ENCODE measurements at places on chromosomes 3 and 15.

DNA sequence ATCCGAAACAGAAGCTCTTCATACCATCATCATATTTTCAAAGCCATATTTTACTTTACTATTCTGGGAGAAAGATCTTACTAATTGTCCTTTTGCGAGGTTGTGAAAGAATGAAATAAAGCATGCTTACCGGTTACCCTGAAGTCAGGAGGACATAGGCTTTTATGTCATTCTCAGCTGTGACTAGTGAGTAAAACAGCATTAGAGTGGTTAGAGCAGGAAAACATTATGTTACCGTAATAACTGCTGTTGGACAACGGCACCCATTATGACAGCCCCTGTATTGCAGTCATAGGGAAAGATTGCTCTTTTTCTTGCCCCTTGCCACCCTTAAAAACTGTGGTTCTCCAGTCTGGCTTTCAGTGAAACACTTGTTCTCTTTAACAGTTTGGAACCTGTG is 1035.7 kb downstream of the ZPLD1 start:
- no peak for DNase-seq

- DNase-seq, result no peak
Measured at GRCh38 chr3:159418571-159419526, 569.8 kb upstream of the IL12A start.

- DNase-seq, result no peak
Measured at GRCh38 chr15:74995779-74996765, 709 bp downstream of the SCAMP5 start.

DNA sequence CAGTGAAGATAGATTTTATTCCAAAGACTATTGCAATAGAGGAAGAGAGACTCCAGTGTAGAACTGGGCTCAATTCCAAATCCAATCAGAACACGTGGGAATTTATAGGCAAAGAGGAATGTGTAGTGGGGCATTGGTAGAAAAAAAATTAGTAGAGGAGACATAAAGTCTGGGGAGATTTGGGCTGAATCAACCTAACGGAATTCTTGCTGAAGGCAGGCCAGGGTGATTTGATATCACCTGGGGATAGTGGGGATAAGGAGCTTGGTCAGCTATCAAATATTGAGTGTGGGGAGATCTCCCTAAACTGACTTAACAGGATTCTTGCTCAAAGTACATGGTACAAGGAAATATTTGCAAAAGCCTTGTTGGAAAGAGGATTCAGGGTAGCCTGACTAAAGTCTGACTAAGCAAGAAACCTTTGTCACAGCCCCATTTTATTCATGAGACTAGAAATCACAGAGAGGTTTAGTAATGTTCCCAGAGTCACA is 29.6 kb downstream of the SST start:
- DNase-seq, result no peak

GRCh38 chr3:188303823-188304222 is 149.9 kb downstream of the LPP start:
- no peak for DNase-seq

- DNase-seq, result no peak
Measured at GRCh38 chr3:120214176-120214575, 70.8 kb downstream of the GPR156 start.

All from activated B cell treated with CpG ODN at 0.5 μM for 24 hours (primary cell).